ENCODE measurements at places on chromosomes 16 and 17. TPM values are rescaled to one million over a fixed set of nuclear protein-coding genes. Genes with fewer than 3 reads are reported as not detected.

GRCh38 chr17:50638966-50639713 lies 4.5 kb downstream of the ABCC3 start:
- peaks cover 28% of the 10 kb centered on the region for H3K4me1 ChIP-seq
- DNase-seq: peak; percentile 70
- H3K36me3 ChIP-seq: no peaks in the 10 kb centered on the region
- H3K27me3 ChIP-seq: peaks cover 35% of the 10 kb centered on the region
- no peak overlapping the region for H3K27ac ChIP-seq

GRCh38 chr16:14199624-14200023 lies 128.5 kb downstream of the MRTFB start:
- H3K27ac ChIP-seq: no peak overlapping the region
- H3K36me3 ChIP-seq: peaks cover 15% of the 10 kb centered on the region
- no peak overlapping the region for H3K4me3 ChIP-seq
- no peak for DNase-seq

- H3K4me1 ChIP-seq: peaks cover 18% of the 10 kb centered on the region
- H3K36me3 ChIP-seq: peaks cover 22% of the 10 kb centered on the region
- no peak overlapping the region for H3K4me3 ChIP-seq
- H3K27ac ChIP-seq: no peak overlapping the region
- no peak for DNase-seq
Observed at GRCh38 chr17:39684369-39685192, 3.3 kb downstream of the PGAP3 start.

DNA sequence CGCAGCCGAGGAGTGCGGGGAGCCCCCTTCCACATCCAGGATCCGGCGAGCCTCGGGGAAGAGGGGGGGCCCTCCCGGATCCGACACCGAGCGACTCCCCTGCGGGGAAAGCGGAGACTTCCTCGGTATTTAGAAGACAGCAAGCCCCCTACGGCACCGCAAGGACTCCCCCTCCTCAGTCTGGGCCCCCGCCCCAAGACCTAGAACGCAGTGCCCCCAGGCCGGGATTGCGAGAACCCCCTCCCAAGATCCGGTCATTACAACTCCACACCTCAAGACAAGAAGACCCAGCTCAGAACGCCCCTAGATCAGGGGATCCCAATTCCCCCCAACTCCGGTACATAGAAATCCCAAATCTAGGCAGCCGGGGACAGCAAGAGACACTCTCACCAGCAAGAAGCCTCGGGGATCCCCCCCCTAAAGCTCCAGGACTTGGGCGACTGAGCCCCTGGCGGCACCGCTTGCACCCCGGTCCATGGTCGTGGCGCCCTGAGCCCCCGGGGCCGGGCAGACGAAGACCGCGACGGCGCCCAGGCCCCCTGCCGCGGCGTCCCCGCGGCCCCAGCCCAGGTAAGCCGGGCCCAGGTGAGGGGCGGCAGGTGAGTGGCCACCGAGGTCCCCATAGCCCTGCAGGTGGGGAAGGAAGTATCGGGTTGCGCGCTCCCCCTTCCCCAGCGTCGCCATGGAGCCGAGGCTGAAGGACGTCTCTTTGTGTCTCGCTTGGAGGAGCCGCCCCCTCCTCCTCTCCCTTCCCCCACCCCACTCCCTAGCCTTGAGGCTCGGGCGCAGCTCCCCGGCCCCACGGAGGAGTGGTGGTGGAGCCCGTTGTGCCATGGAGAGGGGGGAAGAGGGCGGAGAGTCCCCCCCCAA lies 641 bp downstream of the SBK1 start:
- H3K36me3 ChIP-seq: peaks cover 3% of the 10 kb centered on the region
- peak overlapping the region; percentile 77 for H3K27ac ChIP-seq
- peak overlapping the region; percentile 90 for H3K4me3 ChIP-seq
- peak; percentile 45 for DNase-seq
- H3K4me1 ChIP-seq: peaks cover 41% of the 10 kb centered on the region

DNA sequence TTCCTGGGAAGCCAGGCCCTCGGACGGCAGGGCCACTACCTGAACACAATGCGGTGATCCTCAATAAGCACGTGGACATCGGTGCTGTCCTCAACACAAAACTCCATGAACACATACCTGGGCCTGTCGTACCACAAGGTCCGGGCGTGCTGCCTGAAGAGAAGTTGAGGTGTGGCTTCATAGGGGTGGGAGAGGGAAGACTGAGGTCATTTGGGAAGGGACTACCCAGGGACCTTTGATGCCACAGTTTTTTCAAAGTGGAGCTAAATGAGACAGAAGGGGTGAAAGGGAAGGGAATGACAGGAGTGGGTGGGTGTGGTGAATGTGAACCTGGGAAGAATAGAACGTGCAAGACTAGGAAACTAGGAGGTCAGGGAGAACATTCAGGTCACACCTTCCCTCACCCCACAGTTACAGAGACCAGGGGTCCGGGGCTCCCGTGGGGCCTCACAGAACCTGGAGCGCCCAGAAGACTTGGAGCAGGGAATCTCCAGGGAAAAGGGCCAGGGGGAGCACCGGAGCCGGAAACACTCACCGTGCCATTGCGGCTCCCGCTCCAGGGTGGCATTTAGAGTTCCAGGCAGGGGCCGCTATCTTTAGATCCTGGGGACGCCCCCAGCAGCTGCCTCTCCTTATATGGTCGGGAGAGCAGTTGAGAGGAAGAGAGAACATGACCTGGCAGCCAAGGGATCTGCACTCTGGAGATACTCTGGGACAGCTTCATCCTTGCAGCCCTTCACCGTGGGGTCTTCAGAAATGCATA lies at the start of gene PTGES3L:
Gene PTGES3L, minus strand, starts transcription at position 570 of the 763 bp plus-strand sequence. Its CDS starts 27 bp downstream, at position 543.
- DNase-seq: peak; percentile 42
- peak within 1 kb of the TSS; percentile 99 for H3K27ac ChIP-seq
- H3K27me3 ChIP-seq: no peaks in the 10 kb centered on the region
- no peaks in the 10 kb centered on the region for H3K36me3 ChIP-seq
- peak within 1 kb of the TSS; percentile 97 for H3K4me3 ChIP-seq
- H3K4me1 ChIP-seq: peaks cover 28% of the 10 kb centered on the region

- H3K4me3 ChIP-seq: no peak overlapping the region
- DNase-seq: no peak
- peaks cover 3% of the 10 kb centered on the region for H3K4me1 ChIP-seq
Observed at GRCh38 chr16:55585631-55586030, 19.1 kb downstream of the CAPNS2 start.

- no peak overlapping the region for H3K27ac ChIP-seq
- DNase-seq: no peak
- no peaks in the 10 kb centered on the region for H3K27me3 ChIP-seq
- H3K4me1 ChIP-seq: peaks cover 19% of the 10 kb centered on the region
Observed at GRCh38 chr17:55584055-55584685, 72.9 kb upstream of the SMIM36 start.

- H3K4me1 ChIP-seq: peaks cover 25% of the 10 kb centered on the region
- peak overlapping the region; percentile 95 for H3K4me3 ChIP-seq
- H3K27ac ChIP-seq: peak overlapping the region; percentile 70
- peak; percentile 24 for DNase-seq
- H3K36me3 ChIP-seq: peaks cover 5% of the 10 kb centered on the region
Observed at GRCh38 chr17:59105852-59106462, 723 bp downstream of the TRIM37 start.

GRCh38 chr17:73400915-73401545 lies 89.2 kb upstream of the CDC42EP4 start:
- no peak for DNase-seq
- no peaks in the 10 kb centered on the region for H3K27me3 ChIP-seq
- H3K4me1 ChIP-seq: no peaks in the 10 kb centered on the region
- H3K36me3 ChIP-seq: no peaks in the 10 kb centered on the region

The KCNH4 gene
- 0.18 TPM for total RNA-seq

The KRT40 gene
- total RNA-seq: 0.16 TPM

The SHCBP1 gene
- 7.0 TPM for total RNA-seq

The PRKAR1A gene
- 276 TPM for total RNA-seq

The IGFBP4 gene
- total RNA-seq: 106 TPM

The CACNA1G gene
- 26.1 TPM for total RNA-seq

The C17orf67 gene
- total RNA-seq: 3.8 TPM

The TMEM88 gene
- total RNA-seq: 15.4 TPM

The ATP1B2 gene
- 10.2 TPM for total RNA-seq

The PRRT2 gene
- total RNA-seq: 25.5 TPM

The ACE gene
- 2.9 TPM for total RNA-seq

Data from mesothelial cell of epicardium (in vitro differentiated cells).